ENCODE measurements at places on chromosomes 1 and 21.

GRCh38 chr1:24373710-24374109 lies 39.9 kb downstream of the STPG1 start:
- DNase-seq = no peak

- DNase-seq = no peak
Measured at GRCh38 chr1:63723602-63724001, 50.2 kb upstream of the ROR1 start.

- DNase-seq = no peak
Measured at GRCh38 chr1:96041470-96041869, 680.1 kb upstream of the PTBP2 start.

- no peak for DNase-seq
Measured at GRCh38 chr1:96524100-96524499, 197.5 kb upstream of the PTBP2 start.

GRCh38 chr1:116127848-116128540 lies 16.8 kb downstream of the MAB21L3 start:
- DNase-seq = no peak

- no peak for DNase-seq
Measured at GRCh38 chr1:229097356-229097755, 173.6 kb upstream of the RAB4A start.

GRCh38 chr1:25581764-25582163 lies 34.8 kb upstream of the MAN1C1 start:
- DNase-seq = no peak

DNA sequence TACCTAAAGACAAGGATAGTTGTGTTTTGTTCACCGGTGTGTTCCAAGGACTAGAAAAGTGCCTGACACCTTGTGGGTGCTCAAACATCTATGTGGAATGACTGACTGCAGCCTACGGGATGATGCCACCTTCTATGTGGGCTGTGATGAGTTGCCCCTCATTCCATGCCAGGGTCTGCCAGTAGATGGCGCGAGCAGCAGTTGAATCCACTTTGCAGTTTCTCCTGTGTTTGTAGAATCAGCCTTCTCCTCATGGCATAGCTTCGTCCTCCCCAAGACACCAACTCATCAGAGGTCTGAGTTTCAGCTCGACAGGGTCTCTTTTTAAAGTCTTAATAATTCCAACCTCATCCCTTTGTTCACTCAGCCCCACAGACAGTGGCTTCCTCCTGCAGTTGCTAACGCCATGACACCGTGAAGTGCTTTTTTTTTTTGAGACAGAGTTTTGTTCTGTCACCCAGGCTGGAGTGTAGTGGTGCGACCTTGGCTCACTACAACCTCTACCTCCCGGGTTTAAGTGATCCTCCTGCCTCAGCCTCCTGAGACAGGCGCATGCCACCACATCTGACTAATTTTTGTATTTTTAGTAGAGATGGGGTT lies 133.7 kb downstream of the CAPN8 start:
- peak; percentile 9 for DNase-seq

GRCh38 chr1:78468521-78468920 lies 22.3 kb upstream of the PTGFR start:
- DNase-seq = no peak

GRCh38 chr1:192539297-192540092 lies 36.1 kb upstream of the RGS1 start:
- DNase-seq = no peak

- DNase-seq = no peak
Measured at GRCh38 chr1:219697682-219698081, 84.8 kb upstream of the ZC3H11B start.

GRCh38 chr1:232611834-232612233 lies 18.1 kb downstream of the SIPA1L2 start:
- no peak for DNase-seq

DNA sequence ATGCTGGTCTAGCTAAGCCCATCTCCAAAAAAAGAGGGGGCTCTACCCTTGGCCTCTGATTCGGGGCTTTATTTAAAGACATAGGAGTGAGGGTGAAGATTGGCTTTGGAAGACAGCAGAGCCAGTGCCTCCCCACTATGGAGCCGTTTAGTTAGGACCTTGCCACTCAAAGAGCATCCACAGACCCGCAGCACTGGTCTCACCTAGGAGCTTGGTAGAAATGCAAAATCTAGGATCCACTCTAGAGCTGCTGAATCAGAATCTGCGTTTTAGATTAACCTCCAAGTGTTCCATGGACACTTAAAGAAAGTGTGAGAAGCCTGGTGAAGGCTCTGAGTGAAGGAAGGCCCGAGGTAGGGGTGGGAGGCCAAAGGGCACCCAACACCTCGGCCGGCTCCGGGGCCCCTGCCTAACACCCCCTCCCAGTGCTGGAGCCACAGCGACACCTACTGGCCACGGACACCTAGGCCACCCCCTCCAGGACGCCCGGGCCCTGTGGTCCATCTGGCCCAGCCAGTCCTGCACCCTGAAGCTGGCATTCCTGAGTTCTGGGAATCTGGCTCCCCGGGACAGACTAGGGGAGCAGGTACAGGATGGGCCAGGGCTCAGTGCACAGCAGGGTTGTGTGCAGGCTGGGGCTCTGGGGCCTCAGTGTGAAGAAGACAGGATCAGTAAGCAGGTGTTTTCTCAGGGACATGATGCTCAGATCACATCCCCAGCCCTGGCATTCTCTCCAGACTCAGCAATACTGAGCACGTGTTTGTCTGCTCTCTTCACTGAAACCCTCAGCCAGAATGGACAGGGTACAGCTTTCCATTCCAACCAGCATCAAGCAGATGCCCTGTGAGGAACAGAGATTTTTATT lies 79.2 kb downstream of the TMEM53 start:
- peak; percentile 37 for DNase-seq

DNA sequence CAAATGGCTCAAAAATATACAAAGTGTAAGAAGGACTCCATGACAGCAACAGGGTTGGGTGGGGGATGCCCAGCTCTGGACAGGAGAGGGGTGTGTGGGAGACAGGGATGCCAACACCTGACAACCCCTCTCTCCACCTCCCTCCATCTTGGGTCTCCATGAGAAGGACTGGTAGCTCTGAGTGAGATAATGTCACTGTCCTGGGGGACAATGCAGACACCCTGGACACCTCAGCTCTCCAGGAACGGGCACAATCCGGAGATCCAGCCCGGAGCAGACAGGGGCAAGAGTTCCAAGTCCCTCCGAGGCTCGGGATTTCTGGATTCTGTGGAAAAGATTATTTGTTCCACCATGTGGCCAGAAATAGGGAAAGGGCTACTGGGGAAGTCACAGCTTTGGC lies 122.5 kb downstream of the GLIS1 start:
- no peak for DNase-seq

- no peak for DNase-seq
Measured at GRCh38 chr1:94986783-94987182, 59.9 kb upstream of the CNN3 start.

GRCh38 chr1:23673086-23673813 lies 18.4 kb upstream of the RPL11 start:
- no peak for DNase-seq

GRCh38 chr1:192866241-192866868 lies 57.5 kb downstream of the RGS2 start:
- no peak for DNase-seq

DNA sequence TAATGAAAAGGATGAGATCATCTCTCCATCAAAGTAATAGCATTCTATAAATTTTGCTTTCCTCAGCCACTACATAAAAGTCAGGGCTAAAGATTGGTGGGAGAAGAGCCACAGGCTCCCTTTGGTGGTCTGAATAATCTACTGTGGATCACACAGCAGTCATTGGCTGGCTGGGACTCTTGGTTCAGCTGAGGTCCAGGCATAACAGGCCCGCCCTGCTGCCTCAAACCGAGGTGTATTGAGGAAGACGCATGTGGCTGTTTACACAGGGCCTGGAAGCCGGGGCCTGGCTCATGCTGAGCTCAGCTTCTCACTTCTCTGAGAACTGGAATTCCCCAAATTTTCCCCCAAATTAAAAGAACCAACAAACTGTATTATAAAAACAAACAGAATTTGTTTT lies 139.2 kb downstream of the PTPRC start:
- no peak for DNase-seq

DNA sequence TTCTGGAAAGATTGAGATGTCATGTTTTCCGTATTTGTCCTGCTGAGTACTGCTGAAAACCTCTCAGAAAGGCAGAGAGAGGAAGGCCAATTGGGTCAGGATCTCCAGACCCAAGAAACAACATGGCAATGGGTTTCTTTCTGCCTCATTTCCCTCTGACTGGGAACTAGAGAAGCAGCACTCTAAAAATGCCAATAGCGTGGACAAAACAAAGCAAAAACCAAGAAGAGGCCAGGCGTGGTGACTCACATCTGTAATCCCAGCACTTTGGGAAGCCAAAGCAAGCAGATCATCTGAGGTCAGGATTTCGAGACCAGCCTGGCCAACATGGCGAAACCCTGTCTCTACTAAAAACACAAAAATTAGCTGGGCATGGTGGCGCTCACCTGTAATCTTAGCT lies 18.3 kb downstream of the TNFRSF9 start:
- DNase-seq = no peak

GRCh38 chr21:44466996-44467858 lies 11.9 kb downstream of the LRRC3 start:
- no peak for DNase-seq

- peak; percentile 43 for DNase-seq
Measured at GRCh38 chr1:22416555-22417454, 34.8 kb upstream of the ZBTB40 start.

GRCh38 chr1:18109058-18109755 lies 1.6 kb downstream of the IGSF21 start:
- no peak for DNase-seq

- no peak for DNase-seq
Measured at GRCh38 chr1:33624991-33625870, 152.8 kb downstream of the ZSCAN20 start.

GRCh38 chr21:42266971-42267556 lies 48.1 kb downstream of the ABCG1 start:
- peak; percentile 14 for DNase-seq

DNA sequence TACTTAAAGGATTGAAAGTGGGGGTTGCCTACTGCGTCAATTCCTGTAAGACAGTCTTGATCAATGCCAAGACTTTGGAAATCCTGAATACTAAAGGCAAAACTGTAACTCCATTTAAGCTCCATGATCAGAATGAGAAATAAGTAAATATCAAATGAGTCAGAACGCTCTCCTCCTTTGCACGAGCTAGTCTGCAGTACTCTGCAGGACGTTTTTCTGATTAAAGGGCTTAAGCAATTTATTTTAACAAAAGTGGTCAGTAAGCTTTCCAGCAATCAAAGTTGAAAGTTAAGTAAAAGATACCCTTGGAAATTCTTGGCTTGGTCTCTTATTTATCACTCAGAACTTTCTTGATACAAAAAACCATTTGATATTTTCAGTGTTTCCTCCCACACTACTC lies 35.7 kb upstream of the ARHGAP29 start:
- DNase-seq = no peak

DNA sequence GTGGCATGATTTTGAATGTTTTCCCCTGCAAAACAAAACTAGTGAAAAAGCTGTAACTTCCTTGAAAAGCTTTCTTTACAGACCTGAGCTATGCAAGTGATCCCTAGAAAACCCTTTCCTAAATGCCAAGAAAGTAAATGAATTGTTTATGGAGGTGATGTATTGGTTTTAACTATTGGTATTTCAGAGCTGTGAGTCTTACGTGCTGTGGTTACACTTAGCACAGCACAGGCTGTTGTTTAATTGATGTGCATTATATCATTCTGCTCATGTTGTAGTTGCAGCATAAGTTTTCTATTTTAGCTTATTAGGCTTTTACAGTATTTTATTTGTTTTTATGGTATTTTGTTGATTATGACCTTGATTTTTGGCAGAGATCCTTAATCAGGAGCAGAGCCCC lies 74.1 kb upstream of the DYNLT5 start:
- no peak for DNase-seq

- no peak for DNase-seq
Measured at GRCh38 chr1:112882271-112882744, 73.7 kb downstream of the SLC16A1 start.

DNA sequence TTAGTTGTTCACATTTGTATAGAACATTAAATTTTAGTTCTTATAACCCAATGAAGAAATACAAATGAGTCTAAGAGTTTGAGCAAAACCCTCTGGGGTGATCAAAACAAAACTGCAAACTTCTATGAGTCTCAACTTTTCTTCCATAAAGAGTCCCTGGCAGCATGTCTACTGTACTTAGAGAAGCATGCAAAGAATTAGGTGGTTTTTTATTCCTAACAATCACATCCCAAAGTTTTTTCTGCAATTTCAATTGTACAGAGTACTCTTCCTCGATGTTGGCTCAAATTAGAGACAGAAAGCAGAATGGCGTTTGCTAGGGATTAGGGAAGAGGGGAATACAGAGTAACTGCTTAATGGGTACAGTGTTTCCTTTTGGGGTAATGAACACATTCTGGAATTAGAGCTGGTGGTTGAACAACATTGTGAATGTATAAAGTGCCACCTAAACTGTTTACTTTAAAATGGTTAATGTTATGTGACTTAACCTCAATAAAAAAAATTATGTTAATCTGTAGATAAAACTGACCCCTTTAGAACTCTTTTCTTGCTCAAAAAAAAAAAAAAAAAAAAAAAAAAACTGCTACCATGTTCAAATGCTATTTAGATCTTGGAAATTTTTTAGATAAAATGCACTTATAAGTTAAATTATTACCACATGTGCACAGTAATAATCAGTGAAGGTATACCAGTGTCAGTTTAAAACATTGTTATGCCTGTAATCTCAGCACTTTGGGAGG lies 4.8 kb downstream of the RC3H1 start:
- no peak for DNase-seq

GRCh38 chr1:245953876-245954660 lies 553.0 kb downstream of the SMYD3 start:
- DNase-seq = no peak

DNA sequence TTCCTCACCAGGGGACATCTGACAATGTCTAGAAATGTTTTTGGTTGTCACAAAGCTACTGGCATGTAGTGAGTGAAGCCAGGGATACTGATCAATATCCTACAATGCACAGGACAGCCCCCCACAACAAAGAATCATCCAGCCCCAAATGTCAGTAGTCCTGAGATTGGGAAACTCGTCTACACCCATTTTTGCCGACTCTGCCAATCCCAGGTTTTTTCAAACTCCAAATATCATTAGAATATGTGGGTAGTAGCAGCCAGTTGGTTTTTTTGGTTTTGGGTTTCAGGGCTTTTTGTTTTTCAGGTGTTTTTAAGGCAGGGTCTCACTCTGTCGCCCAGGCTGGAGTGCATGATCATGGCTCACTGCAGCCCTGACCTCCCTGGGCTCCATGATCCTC lies 5.9 kb downstream of the SPATA46 start:
- DNase-seq = no peak

DNA sequence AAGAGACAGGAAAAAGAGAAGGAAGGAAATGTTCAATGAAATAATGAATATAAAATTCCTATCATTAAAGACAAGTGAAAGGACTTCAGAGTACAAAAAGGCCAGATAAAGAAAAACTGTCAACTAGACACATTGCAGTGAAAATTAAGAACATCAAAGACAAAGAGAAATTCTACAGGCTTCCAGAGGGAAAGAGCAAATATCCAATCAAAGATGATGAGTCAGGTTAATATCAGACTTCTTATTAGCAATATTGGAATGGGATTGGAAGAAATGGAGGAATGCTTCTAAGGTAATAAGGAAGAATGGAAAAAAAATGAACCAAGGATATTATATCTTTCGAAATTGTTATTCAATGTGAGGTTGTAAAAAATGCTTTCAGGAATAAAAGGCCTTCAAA lies 7.8 kb downstream of the PLA2G2A start:
- DNase-seq = no peak

Measured in effector memory CD4-positive, alpha-beta T cell (primary cell).